ENCODE measurements at places on chromosomes 5 and 9.
A peak's percentile ranks its signal among the peaks of the same experiment; 100 is the strongest.

DNA sequence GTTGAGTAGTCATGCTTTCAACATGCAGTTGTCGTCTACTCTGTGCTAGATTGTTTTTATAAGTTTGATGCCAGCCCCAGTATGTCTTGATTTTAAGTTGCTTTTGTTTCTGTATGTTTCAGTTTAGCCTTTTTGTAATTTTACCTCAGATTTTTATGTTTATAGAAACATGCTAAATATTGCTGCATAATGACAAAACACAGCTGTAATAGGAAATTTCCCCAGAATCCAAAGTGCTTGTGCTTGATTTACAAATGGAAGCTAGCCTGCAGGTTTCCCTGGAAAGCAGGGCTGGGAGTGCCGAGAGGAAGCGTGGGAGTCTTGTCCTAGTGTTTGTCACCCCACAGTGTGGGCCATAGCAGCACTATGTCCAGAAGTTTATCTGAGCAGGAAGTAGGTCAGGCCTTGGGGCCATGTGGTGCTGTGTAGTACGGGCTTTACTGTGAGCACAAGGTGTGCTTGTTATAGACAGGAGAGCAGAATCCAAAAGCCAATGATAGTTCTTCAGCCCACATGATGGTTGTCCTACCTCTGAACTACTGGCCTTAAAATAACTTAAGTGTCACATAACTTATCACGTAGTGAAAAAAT is 100.0 kb upstream of the NREP start:
- no peak for DNase-seq

DNA sequence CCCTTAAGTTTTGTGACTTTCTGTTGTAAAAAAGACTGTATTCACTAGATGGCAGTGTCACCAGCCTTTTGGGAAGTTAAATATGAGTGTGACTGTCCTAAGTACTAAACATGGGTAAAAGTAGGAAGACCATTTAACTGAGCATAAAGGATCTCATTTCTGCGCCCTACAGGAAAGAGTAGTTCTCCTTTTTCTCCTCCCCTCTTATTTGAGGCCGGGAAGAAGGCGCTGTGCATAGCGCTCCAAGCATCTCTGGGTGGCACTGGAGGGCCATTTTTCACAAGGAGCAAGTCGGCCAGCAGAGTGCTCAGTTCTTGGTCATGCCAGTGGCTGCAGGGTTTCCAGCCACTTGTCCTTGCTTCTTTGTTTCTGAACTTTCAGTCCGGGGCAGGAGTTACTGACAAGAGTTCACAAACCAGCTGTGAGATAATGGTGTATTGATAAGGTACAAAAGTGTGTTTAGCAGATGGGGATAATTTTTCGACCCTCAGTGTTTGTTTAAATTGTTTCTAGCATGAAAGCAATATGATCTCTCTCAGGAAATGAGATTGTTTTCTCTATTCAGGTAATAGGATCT is 227.6 kb upstream of the DMRT1 start:
- no peak for DNase-seq

GRCh38 chr5:32435383-32435782 is 9.2 kb downstream of the ZFR start:
- no peak for DNase-seq

- DNase-seq: no peak
Observed at GRCh38 chr5:8700222-8700621, 831.3 kb downstream of the MTRR start.

DNA sequence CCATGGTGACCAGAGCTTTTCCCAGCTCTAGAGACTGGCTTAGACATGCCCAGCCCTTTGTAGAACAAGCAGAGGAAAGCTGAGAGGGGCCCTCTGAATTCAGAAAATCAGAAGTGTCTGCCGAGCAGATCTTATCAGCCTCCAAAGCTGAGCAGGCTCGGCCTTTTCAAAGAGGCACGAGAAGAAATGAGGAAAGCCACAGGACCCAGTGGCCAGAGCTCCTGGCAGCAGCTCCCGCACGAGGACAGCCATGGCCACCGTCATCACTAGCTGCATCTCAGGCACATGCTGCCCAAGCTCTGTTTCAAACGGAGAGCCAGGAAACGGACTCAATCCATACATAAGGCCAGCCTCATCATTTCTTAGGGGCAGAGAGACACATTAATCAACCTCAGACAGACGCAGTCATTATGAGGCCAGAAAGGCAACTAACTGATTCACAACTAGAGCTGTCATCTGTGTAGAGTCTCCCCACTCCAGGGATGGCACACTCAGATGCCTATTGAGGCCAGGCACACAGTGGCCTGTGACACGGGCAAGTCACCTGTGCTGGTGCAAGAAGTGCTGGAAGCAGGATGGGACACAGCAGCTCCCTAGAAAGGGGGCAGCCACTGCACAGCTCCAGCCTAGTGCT is 194.7 kb downstream of the FRMD3 start:
- no peak for DNase-seq

DNA sequence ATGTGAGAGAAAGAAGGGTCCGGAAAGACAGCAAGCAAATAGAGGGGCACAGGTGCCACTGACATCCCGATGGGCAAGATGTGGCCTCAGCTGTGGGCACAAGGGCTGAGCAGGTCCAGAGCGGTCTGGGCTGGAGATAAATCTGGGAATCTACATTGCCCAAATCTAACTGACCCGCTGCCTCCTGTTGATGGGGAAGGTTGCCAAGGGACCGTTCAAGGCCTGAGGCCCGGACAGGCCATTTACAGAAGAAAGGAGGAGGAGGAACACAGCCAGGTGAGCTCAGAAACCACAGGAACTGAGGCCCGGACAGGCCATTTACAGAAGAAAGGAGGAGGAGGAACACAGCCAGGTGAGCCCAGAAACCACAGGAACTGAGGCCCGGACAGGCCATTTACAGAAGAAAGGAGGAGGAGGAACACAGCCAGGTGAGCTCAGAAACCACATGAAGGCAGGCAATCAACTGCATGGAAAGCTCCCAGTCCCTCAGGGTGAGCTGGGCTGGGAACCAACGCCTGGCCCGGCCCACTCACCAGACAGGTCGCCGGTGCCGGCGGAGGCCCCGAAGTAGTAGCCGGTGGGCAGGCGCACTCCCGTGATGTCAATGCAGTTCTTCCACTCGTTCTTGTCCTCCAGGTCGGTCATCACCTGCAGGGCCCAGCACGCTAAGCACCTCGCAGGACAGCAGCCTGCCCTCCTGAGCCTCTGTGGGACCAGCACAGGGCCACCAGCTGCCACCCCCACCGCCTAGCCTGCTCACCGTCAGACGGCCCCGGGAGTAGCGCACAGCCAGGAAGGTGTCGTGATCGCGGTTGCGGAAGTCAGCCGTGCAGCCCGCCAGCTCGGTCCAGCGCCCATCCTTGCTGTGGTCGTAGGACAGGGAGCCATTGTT is 14.6 kb downstream of the LMAN2 start:
- no peak for DNase-seq

DNA sequence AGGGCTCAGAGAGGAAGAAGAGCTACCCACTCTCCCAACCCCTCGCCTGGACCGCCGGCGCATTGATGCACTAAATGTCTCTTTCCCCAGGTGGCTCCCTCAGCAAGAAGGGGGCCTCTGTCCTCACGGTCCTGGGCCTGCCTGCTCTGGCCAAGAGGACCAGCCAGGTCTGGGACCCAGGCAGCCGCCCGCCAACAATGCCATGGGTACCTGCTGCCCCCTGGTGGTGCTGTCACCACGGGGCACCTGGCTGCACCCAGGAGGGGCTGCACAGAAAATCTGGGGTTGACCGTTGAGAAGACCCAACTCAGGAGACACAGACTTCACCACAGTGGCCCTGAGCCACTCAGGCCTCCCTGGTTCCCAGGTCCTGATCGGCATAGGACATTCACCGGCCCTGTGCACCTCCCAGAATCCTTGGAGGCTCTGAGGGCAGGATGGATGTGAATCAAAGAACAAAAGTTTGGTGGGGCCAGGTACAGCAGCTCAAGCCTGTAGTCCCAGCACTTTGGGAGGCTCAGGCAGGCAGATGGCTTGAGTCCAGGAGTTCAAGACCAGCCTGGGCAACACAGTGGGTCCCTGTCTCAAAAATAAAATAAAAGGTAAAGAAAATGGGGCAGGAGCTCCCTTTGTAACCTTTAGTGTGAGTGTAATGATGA is 2.4 kb upstream of the VAV2 start:
- peak; percentile 42 for DNase-seq

GRCh38 chr9:69753830-69754229 is 6.0 kb downstream of the PTAR1 start:
- DNase-seq: no peak

GRCh38 chr5:58412081-58412480 is 47.8 kb downstream of the PLK2 start:
- no peak for DNase-seq

DNA sequence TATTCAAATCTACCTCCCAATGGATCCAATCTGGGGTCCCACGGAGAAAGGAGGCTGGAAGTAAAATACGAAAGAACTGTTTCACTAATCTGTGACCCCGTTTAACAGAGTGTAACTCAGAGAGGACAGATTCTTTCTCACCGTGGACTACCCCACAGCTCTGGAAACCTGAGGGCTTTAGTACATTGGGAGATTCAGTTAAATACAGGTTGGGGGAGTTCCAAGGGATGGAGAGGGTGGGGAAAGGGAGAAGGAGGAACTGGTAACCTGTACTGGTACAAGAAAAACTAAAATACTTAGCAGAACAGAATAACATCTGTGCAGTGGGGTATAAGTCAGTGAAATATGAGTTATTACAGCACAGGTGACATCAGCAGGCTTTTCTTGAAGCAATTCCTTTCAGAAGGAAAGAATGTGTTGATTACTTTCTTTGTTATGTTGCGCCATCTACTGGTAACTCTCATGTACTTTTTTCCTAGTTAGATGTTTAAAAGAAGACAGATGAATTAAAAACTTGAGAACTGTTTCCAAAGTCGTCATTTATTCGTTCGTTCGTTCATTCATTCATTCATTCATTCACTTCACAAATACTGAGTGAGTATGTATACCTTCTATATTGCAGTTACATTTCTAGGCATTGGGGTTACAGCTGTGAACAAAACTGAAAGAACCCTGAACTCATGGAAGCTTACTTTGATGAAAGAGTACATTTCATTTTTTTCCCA is 30.0 kb upstream of the STOM start:
- no peak for DNase-seq

GRCh38 chr9:693201-694091 is 148.1 kb upstream of the DMRT1 start:
- DNase-seq: no peak

- DNase-seq: no peak
Observed at GRCh38 chr5:67350185-67350584, 153.6 kb upstream of the CD180 start.

DNA sequence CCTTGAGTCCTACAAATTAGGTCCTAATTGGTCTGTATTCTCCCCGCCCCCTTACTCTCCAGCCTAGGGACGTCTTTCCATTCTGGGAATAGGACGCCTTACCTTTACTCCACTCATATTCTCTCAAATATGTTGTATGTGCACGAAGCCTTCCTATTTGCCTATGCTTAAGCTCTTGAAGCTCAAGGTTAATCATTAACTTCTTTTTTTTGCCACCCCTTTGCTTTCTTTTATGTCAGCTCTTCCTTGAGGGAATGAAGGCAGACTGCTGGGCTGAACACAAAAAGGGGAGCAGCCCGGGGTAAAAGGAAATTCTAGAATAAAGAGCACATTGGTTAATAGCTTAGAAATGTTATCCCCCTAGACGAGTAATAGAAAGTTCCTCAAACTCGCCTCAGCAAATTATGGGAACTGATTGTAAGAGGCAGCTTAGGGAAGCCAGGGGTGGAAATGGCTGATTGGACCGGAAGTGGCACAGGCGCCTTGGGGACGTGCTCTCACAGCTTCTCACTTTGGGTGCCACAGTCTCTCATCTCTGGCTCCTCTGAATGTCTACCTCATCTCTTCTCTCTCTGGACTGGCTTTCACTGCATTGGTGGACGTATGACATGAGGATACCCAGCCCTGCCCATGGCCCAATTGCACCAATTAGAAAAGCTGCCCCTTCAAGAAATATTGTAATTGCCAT is 122.3 kb upstream of the IL12B start:
- no peak for DNase-seq

DNA sequence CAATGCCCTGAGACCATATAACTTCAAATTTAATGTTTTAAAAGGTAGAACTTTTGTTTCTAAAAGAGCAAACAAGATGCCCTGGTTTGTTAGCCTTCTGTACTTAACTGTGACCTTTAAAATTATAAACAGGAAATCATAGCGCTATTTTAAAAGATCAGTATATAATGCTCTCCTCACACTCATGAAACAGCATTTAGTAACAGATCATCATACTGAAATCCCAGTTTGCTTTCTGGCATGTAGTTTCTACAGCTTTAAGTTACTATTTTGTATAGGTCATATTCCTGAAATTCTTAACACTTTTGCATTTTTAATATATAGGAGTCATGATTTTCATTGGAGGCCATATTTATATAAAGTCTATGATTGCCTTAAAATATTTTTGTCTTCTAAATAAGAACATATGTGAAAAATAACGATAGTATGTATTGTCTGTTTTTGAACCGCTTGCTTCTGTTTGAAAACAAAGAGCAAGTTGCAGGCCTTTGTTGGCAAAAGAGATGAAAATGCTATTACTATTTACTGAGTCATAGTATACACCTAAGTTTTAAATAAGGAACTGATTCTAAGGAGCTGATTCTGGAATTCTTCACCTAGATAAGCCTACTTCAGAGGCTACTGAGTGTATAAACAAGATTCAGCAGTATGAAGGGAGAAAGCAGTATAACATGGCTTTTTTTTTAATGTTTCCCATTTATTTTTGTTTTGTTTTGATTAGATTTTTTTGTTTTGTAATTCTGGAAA is 20.5 kb downstream of the SRFBP1 start:
- no peak for DNase-seq

- no peak for DNase-seq
Observed at GRCh38 chr9:114318416-114318815, 4.5 kb upstream of the ORM1 start.

DNA sequence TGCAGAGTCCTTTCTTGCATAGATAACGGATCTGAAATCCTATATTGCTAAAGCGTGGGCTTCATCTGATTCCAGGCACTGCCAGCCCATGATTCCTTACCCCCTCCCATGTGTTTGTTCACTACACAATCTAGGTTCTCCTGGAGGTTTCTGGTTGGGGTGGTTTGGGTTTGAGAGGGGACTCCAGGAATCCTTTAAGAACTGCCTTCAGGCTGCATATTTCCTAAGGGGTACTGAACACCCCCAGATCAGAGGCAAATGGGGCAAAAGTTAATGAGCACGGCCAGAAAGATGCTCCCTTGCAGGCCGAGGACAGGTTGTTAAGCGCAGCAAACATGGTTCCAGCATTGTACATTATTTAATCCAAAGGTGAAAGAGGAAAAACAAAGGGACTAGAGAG is 9.9 kb downstream of the NR2F1 start:
- DNase-seq: no peak

- no peak for DNase-seq
Observed at GRCh38 chr5:72956324-72957140, 691 bp downstream of the FCHO2 start.

GRCh38 chr5:150442699-150443080 is 6.8 kb downstream of the RPS14 start:
- DNase-seq: no peak

GRCh38 chr5:54492178-54492577 is 25.4 kb upstream of the SNX18 start:
- no peak for DNase-seq

- DNase-seq: no peak
Observed at GRCh38 chr5:127960270-127960691, 123.3 kb upstream of the SLC12A2 start.

- DNase-seq: no peak
Observed at GRCh38 chr5:137858223-137858916, 9.3 kb upstream of the MYOT start.

- DNase-seq: no peak
Observed at GRCh38 chr5:22504411-22504810, 348.7 kb downstream of the CDH12 start.
